ENCODE measurements at places on chromosomes 12 and 14.

DNA sequence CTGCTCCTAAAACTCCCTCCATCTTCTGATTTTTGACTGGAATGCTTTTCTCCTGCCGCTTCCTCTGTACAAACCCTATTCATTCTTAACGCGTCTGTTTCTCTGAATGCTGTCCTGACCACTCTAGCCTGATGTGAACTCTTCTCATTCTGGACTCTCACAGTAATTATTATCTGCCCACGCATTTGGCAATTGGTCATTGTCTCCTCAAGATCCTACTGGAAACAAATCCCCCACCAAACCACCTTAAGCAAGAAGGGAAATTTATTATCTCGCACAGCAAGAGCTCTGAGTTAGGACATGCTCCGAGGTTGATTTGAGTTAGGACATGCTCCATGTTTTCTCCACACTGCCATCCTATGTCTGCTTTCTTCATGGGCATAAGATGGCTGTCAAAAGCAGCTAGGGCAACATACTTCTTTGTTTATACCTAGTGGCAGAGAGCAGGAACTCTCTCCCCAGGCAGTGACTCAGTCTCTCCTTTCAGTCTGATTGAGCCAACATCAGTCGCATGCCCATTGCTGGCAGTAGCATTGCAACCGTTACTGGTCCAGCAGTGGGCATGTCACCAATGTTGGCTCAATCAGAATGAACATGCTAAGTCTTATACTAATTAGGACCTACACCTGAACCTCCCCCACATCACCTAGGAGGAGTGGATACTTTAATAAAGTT is 102.2 kb downstream of the SSPN start:
- DNase-seq = no peak

DNA sequence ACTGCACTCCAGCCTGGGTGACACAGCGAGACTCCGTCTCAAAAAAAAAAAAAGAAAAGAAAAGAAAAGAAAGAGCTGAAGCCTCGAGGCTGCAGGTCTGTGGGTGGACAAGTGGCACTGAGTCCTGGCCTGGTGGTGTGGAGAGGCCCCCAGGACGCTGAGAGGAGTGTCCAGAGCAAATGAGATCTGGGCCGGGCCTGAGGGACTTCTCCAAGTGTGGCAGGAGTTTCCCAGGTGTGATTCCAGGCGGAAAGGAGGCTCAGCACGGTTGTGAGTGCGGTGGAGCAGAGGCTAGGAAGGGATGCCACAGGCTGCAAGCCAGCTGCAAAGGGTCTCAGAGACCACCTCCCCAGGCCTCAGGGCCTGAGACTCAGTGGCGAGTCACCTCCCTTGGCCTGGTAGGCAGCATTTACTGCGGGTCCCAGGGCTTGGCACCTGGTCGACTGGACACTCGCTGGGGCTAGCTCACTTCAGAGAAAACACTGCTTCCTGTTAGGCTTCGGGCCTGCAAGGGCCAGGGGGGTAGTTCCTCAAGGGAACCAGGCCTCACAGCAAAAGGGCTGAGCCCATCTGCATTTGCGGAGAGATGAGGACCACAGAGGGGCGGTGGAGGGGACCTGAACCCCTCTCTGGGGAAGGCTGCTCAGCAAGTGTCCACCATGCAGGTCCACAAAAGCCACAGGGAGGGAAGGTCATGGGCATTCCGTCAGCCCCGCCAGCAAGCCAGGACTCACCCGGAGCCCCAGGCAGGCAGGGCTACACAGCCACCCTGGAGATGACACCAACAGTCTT is 11.7 kb downstream of the TTC7B start:
- no peak for DNase-seq

- DNase-seq = no peak
Measured at GRCh38 chr12:56205445-56205844, 16.2 kb upstream of the SMARCC2 start.

GRCh38 chr14:99387880-99388279 is 92.8 kb downstream of the SETD3 start:
- no peak for DNase-seq

DNA sequence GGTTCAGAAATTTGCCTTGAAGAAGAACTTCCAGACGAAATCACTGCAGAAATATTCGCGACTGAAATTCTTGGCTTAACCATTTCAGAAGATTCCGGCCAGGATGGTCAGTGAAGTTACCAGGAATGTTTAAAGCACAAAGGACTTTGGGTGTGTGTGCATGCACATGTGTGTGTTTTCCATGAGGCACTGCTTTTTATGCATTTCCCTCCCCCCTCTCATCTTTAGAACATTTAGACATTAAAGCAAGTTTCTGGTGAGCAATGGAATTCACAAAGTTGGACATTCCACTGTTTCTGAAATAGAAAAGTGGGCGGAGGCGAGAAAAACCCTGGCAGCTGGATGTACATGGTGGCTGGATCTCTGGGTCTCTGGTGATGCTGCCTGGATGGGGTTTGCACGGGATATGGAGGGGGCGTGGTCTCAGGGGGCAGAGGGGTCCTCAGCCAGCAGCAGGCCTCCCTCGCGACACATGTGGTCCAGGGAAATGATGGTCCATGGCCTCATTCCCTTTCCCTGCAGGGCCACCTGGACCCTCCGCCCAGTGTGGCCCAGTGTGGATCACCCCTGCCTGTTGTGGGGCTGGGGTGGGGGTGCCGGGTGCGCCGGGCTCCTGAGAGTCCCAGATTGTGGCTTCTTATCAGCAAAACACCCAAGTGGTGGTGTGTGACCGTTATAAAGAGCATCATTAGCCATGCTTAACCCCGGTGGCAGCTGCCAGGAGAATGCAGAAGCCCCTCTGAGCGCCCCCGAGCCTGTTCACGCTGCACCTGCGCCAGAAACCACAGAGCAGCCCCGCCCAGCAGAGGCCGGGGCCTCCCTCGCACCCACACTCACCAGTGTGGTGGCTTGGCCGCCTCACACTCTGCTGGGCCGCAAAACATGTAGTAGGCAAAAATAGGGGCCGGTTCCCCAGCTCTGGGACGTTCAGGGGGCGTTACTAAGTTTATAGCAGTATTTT is 17.8 kb upstream of the BCL7A start:
- DNase-seq = no peak

- no peak for DNase-seq
Measured at GRCh38 chr12:118035190-118036041, 18.9 kb downstream of the RFC5 start.

DNA sequence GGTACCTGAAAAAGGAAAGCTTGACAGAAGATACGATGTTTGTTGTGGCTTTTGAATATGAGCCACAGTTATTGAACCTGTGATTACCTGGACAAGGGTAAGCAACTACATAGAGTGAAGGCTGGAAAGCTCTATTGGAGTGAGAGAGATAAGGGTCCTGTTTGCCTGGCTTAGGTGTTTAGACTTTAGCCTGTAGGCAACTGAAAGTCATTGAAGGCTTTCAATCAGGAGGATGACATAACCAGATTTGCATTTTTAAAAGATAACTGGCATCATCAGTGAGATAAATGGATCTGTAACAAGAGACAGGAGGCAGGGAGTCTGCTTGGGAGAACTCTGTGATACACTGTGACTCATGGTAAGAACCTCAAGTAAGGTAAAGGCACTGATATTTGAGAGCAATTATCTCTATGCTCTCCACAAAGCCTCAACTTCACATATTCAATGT is 128.9 kb upstream of the SOX5 start:
- no peak for DNase-seq

DNA sequence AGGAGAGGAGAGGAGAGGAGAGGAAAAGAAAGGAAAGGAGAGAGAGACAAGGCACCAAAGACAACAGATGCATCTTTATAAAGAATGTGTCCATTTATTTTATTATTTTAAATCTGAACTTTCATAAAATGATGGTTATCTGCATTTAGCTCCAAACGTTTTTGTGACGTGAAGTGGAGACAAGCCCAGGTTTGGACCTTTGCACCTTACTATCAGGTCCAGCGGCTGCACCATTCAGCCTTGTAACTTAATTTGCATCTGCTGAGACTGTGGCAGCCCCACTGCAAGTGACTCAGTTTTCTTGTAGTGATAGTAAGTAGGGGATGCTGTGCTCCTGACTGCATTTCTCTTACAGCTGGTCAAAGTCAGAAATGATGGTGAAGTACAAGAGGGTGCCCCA is 130.7 kb downstream of the NTF3 start:
- DNase-seq = no peak

DNA sequence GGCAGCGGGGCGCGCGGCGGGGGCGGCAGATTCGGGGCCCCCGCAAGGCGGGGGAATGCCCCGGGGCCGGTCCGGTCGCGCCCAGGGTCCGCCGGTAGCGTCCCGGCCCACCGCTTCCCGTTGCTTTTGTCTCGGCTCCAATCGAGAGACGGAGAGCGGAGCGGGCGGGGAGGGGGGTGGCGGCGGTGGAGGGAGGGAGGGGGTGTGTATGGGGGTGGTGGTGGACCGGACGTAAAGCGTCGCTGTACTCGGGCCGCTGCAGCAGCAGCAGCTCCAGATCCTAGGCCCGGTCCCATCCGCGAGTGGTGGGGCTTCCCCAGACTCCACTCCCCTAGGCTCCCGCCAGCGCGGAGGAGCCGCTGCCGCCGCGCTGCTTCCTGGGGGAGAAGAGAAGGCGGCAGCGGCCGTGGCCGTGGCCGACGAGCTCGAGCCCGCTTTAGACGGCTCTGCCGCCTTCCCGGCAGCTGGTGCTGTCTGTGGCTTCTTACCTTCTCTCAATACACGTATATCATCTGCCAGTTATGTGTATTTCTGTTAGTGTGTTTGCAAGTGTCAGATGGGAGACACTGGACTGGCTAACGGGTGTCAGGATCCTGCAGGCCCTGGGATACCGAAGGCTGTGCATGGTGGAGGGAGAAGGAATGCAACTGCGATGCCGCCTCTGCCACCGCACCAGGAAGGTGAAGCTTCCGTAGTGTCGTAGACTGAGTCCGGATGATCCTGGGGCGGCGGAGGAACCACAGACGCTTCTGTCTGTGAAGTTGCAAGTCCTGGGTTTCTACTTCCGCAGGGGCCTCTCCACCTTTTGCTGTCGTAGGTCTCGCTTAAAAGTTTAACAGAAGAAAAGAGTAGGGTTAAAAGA is 508 bp downstream of the CNOT2 start:
- peak; percentile 73 for DNase-seq

GRCh38 chr12:66380769-66381535 is 78.7 kb downstream of the HELB start:
- no peak for DNase-seq

DNA sequence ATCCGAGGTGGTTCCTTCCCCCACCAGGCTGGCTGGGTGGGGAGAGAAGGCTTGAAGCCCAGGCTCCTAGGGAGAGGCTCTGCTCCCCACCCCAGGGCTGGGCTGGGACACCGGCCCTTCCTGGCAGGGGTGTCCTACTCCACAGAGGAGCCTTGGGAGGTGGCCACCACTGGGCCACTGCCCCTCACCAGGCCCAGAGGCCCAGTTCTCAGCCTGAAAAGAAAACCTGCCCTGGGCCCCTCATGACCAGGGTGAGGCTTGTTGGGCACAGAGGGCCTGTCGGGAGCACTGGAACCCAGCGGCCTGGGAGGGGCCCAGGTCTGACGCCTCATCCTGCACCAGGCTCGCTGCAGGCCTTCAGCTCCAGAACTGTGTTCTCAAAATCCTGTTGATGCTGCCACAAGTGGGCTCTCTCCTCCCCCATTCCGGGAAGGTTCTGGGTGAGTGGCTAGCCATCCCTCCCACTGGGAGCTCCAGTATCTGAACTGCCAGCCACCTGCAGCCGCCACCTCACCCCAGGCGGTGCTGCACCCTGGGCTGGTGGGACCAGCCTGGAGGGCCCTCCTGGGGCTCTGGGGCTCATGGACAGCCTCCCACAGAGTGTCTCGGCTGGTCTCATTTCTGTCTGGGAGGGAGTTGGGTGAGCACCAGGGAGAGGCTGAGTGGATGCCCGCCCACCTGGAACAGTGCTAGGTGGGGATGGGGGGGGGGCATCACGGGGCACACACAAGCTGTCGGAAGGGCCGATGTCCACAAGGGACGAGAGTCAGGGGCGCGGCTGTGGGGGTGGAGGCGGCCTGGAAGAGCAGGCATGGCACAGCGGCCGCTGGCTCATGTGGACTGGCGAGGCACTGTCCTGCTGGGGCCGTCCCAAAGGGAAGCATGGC is 11.8 kb downstream of the BAG5 start:
- no peak for DNase-seq

DNA sequence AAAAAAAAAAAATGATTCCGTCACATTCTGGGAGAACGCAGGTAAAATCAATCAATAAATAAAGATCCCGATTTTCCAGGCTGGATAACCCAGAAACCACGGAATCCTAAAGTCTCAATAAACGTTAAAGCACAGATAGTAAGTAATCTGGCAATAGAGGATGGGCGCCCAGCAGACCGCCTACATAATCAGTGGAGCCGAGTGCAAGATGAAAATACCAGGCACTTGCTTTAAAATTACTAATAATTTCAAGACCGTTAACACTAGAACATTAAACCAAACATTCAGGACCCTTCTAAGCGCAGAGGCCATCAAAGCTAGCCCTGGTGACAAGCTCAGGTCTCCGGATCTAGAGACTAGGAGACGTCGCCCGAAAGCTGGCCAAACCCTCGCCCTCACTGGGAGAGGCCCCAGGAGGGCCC is 1.2 kb upstream of the DCAF11 start:
- DNase-seq = no peak

DNA sequence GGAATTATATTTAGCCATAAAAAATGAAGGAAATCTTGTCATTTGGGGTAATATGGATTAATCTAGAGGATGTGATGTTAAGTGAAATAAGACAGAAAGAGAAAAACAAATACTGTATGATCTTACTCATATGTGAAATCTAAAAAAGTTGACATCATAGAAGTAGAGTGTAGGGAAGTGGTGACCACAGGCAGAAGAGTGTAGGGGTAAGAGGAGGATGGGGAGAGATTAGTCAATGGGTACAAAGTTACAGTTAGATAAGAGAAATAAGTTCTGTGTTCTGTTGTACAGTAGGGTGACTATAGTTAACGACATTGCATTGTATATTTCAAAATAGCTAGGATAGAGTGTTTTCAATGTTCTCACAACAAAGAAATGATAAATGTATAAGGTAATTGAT is 87.0 kb downstream of the TSHR start:
- DNase-seq = no peak

- no peak for DNase-seq
Measured at GRCh38 chr12:96448300-96448699, 41.1 kb upstream of the CFAP54 start.

DNA sequence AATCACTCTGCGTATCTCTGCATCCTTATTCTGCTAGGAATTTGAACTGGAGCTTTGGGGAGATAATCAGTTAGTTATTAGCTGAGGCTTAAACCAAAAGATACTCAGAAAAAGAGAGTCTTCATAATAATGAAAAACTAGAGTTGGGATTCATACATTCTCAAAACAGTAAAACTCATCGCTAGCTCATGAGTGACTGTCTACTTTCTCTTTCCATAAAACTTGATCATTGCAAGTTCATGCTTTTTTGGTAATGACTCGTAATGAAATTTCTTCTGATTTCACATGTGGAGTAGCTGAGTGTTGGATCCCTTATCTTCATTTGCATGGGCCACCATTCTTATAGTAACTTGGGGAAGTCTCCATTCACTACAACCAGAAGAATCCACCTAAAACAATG is 397.7 kb downstream of the PDZRN4 start:
- DNase-seq = no peak

DNA sequence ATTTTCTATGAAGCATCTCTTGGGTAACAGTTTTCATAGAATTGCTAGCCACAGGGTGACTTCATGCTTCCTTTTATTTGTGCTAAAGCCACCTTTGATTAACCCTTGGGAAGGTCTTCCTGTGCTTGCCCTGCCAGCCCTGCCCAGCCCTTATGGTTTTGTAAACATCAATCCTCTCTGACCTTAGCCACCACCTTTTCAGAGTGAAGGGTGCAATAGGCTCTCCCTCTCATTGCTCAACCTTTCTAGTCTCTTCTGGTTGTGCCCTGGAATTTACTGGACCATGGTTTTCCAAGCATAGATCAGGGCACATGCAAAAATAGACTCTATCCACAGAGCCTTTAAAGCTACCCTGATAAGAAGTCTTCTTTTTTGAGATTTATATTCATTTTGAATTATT is 77.7 kb upstream of the FRMD6 start:
- DNase-seq = no peak

GRCh38 chr14:90045616-90046015 is 16.2 kb upstream of the KCNK13 start:
- DNase-seq = no peak

All from substantia nigra (tissue), 51 donors.